Stimulated activated CD8-positive, alpha-beta memory T cell treated with anti-CD3 and anti-CD28 coated beads, Interleukin-15, amount 100 ng/mL, for 1 hour (primary cell): ENCODE measurements at places on chromosomes 6 and 20.

DNA sequence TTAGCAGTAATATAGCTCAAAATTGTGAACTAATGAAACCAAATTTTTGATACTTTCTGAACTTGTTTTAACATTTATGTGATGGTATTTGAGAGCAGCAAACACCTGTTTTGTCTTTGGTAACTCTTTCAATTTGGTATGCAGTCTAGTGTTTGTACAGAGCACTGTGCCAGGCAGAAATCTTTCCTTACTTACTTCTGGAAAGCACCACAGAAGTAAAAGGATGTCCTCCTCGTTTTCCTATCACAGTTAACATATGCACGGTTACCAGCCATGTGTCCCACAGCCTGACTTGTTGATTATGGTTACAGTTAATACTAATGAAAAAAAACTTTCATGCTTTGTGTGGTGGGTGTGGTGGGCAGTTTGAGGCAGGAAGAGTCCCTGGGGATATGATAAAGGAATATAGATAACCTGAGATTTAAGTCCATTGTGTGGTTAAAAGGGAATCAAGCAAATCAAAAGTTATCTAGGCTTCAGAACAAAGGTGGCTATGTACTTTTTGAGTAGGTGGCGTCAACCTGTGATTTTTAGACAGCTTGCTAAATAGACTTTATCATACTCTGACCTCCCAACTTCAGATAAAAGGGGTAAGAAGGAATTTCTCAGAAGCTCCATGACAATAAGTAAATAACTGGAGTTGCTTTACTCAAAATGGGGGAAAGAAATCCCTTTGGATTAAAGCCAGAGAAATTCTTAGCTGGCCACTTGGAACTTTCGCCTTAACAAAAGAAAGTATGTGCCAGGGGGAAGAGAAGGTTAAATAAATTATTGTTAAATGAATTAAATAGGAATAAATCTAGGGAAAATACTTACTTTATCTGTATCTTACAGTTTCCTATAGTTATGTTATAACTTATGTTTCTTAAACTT, 20.1 kb upstream of the COL10A1 start:
- no peak for DNase-seq

- no peak for DNase-seq
Observed at GRCh38 chr6:100968949-100969348, 87.8 kb upstream of the ASCC3 start.

DNA sequence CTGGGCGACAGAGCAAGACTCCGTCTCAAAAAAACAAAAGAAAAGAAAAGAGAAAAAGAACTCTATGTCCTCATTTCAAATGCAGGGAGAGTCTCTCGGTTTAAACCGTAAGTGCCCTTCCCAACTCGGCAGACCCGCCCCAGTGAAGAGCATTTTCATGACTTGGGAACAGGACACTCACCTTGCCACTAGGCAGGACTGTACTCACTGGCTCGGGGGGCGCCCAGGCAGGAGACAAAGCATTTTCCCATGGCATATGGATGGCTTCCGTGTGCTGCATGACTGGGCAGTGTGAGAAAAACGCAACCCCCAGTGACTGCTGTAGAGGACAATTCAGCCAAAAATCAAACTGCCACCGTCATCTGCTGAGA, 23.7 kb upstream of the MRGBP start:
- no peak for DNase-seq

DNA sequence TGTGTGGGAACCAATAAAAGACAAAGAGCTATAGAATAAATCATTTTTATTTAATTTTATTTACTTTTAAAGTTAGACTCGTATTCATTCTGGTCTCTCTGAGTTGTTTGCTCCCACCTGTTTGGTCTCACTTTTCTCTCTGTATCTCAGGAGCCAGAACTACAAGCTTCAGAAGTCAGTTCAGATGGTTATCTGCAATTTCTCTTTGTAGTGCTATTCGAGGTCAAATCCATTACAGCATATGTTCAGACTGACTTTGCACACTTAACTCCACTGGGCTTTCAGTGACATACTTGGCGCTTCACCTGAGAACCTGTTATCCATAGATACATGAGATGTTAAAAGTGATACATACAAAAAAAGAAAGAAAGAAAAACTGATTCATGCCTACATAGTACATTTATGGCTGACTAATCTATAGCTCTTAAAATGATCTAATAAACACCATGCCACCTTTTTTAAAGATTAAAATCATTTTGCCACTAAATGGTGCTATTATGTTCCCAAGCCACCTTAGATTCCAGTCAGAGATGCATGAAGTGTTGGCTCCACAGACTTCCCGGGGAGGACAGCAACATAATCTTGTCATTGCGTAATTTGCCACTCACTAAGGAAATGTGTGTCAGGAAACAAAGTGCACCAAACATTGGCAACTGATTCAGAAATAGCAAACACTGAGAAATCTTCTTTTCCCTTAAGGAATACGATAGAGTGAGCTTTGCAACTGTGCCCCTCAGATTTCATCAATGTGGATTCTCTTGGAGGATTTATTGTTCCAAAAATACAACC, 396.7 kb downstream of the HACE1 start:
- DNase-seq = no peak

GRCh38 chr6:139568151-139568955, 193.9 kb upstream of the CITED2 start:
- no peak for DNase-seq

- no peak for DNase-seq
Observed at GRCh38 chr6:48614326-48614725, 503.3 kb upstream of the PTCHD4 start.

DNA sequence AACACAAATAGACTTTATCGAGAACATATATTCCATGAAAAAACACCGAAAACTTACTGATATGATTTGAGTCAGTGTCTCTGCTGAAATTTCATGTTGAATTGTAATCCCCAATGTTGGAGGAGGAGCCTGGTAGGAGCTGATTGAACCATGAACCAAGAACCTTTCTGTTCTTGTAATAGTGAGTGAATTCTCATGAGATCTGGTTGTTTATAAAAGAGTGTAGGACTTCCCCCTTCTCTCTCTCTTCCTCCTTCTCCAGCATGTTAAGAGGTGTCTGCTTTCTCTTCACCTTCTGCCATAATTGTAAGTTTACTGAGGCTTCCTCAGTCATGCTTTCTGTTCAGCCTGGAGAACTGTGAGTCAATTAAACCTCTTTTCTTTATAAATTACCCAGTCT, 1289.3 kb upstream of the CITED2 start:
- no peak for DNase-seq

DNA sequence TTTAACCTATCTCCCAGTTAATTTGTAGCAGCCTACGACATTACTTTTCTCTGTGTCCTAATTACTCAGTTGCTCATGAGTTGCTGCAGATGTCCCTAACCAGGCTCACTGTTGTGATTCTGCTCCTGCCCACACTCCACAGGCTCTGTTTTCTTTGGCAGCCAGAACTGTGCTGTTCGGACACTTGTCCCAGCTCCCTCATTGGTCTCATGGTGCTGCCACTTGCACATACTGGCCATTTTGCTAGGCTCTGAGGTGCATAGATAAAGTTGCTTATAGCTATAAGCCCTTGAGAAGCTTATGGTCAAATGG, 55.0 kb downstream of the NOX3 start:
- no peak for DNase-seq
